ENCODE measurements at places on chromosomes 5 and 9. TPM values are rescaled to one million over a fixed set of nuclear protein-coding genes. Genes with fewer than 3 reads are reported as not detected.

GRCh38 chr9:79812099-79812498, 240.3 kb downstream of the TLE4 start:
- H3K4me1 ChIP-seq: no peaks in the 10 kb centered on the region
- no peak for DNase-seq
- no peaks in the 10 kb centered on the region for H3K36me3 ChIP-seq
- H3K4me3 ChIP-seq: no peak overlapping the region
- H3K27ac ChIP-seq: no peak overlapping the region
- H3K27me3 ChIP-seq: no peaks in the 10 kb centered on the region

GRCh38 chr5:10654566-10654965, 90.7 kb downstream of the ANKRD33B start:
- no peak for DNase-seq
- no peak overlapping the region for H3K4me3 ChIP-seq
- H3K36me3 ChIP-seq: no peaks in the 10 kb centered on the region

- no peak overlapping the region for H3K27ac ChIP-seq
- no peaks in the 10 kb centered on the region for H3K36me3 ChIP-seq
- no peaks in the 10 kb centered on the region for H3K4me1 ChIP-seq
- no peaks in the 10 kb centered on the region for H3K27me3 ChIP-seq
- DNase-seq: no peak
These were observed 821.2 kb downstream of the PTPRD start for GRCh38 chr9:9791611-9792010.

GRCh38 chr9:105828171-105828570, 133.8 kb downstream of the TMEM38B start:
- H3K4me3 ChIP-seq: no peak overlapping the region
- H3K36me3 ChIP-seq: no peaks in the 10 kb centered on the region
- no peaks in the 10 kb centered on the region for H3K27me3 ChIP-seq
- DNase-seq: no peak

The OR1L1 gene
- total RNA-seq: not detected

The CDX1 gene
- total RNA-seq: 0.29 TPM

DNA sequence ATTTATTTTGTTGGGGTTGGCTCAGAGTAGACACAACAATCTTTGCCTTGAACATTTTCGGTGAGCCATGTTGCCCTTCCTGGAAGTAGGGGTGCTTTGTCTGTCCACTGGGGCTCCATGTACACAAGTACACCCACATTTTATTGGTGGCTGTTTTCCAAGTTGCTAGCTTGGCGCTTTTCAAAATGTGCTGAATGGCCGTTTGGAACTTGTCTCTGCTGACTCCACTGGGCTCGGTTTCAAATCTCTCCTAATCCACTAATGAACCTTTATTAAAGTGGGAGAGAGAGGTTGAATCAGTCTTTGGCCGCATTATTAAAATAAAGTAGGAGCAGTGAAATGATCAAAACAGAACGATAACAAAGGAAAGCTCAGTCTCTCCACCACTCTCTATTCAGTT, 64.6 kb upstream of the TAF11L2 start:
- no peaks in the 10 kb centered on the region for H3K36me3 ChIP-seq
- H3K4me1 ChIP-seq: no peaks in the 10 kb centered on the region
- no peaks in the 10 kb centered on the region for H3K27me3 ChIP-seq
- no peak for DNase-seq
- no peak overlapping the region for H3K4me3 ChIP-seq

The GADD45G gene
- 5.4 TPM for total RNA-seq

DNA sequence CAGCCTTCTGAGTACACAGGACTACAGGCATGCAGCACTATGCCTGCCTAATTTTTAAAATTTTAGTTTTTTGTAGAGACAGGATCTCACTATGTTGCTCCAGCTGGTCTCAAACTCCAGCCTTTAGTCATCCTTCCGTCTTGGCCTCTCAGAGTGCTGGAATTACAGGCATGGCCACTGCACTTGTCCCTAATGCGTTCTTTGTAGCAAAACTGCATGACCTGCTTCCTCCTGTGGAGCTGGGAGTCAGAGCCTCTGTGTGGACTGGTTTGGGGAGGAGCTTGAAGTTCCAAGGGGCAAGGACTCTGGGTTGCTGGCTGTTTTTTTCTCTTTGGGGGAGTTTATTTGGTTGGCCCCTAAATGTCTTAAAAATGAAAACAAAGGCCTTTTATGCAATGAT, 22.7 kb upstream of the ANKRD34B start:
- no peak for DNase-seq
- H3K27me3 ChIP-seq: no peaks in the 10 kb centered on the region
- H3K27ac ChIP-seq: no peak overlapping the region
- no peaks in the 10 kb centered on the region for H3K4me1 ChIP-seq

DNA sequence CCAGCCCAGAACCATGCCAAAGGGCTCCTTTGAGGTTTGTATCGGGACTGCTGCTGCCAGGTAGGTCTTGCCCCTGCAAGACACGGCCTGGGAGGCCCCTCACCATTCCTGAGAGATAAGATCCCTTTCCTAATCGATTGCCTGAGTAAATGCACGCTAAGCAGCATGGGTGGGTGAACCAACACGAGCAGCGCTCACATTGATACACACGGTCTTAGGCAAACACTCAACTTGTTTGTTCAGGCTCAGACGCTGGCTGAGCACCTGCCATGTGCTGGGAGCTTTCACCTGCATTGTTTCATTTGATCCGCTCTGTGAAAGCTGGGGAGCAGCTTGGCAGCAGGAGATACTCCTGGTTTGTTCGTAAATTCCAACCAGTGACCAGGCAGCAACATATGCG, 76.9 kb upstream of the NEURL1B start:
- no peak overlapping the region for H3K4me3 ChIP-seq
- no peaks in the 10 kb centered on the region for H3K27me3 ChIP-seq
- no peaks in the 10 kb centered on the region for H3K36me3 ChIP-seq
- peak; percentile 61 for DNase-seq
- peaks cover 13% of the 10 kb centered on the region for H3K4me1 ChIP-seq

GRCh38 chr9:136978073-136978864, 965 bp downstream of the PTGDS start:
- no peak for DNase-seq
- no peaks in the 10 kb centered on the region for H3K27me3 ChIP-seq
- H3K27ac ChIP-seq: no peak overlapping the region
- H3K36me3 ChIP-seq: no peaks in the 10 kb centered on the region
- no peak overlapping the region for H3K4me3 ChIP-seq

GRCh38 chr9:113673726-113674125, 202.4 kb upstream of the ZNF618 start:
- no peak overlapping the region for H3K27ac ChIP-seq
- no peak for DNase-seq
- no peaks in the 10 kb centered on the region for H3K36me3 ChIP-seq
- H3K27me3 ChIP-seq: no peaks in the 10 kb centered on the region
- no peaks in the 10 kb centered on the region for H3K4me1 ChIP-seq

DNA sequence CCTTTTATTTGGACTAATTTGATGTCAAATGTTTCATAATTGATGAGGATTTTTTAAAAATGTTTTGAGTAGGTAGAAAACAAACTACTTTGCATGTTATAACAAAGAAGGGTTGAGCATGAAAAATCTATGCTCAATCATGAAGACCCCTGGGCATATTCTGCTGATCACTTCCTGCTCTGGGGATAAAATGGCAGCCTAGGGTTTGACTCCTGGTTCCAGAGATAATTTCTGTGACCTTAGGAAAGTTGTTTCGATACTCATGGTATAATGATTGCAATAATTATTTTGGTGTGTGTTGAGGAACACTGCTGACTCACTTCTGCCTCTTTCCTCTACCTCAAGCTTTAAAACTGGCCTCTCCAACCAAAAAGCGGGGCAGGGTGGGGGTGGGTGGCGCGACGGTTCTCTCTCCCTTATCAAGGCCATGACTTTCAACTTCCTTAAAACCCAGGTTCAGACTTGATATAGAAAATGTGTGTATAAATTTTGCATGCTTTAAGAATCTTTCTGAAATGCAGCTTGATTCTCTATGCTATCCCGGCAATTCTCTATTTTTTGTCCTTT, 6.0 kb upstream of the PIP5K1B start:
- H3K27me3 ChIP-seq: no peaks in the 10 kb centered on the region
- no peaks in the 10 kb centered on the region for H3K36me3 ChIP-seq
- no peaks in the 10 kb centered on the region for H3K4me1 ChIP-seq
- no peak overlapping the region for H3K4me3 ChIP-seq
- DNase-seq: no peak

- no peak for DNase-seq
- no peak overlapping the region for H3K4me3 ChIP-seq
- H3K36me3 ChIP-seq: no peaks in the 10 kb centered on the region
- H3K4me1 ChIP-seq: no peaks in the 10 kb centered on the region
- no peak overlapping the region for H3K27ac ChIP-seq
These were observed 19.3 kb upstream of the CAMSAP1 start for GRCh38 chr9:135926402-135927194.

The SKP2 gene
- 192 TPM for total RNA-seq

GRCh38 chr5:93582677-93583438, at the start of gene NR2F1:
TSS of gene NR2F1 (plus strand) at chr5:93583222. CDS start at chr5:93585024, 1,802 bp downstream.
- peak within 1 kb of the TSS; percentile 31 for H3K4me3 ChIP-seq
- peak; percentile 66 for DNase-seq
- H3K4me1 ChIP-seq: no peaks in the 10 kb centered on the region
- H3K27me3 ChIP-seq: 0 out of 2 replicates have a peak, but pooled peaks cover 1% of the 10 kb centered on the region

DNA sequence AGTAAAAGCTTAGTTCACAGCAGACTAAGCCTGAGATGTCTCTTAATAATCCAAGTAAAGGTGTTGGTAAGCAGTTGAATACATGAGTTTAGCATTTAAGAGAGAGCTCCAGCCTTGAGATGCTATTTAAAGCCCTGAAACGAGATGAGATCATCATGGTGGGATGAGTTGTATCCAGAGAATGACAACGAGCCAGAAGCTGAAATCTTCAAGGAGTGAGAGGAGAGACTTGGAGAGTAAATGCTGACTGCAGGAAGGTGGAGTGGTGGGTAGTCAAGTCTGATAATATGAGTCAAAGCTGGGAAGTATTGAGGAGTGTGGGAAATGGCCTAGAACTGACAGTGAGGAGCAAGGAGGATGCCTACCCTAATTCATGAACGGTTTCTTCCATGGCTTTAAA, 53.7 kb downstream of the PLAC8L1 start:
- H3K4me1 ChIP-seq: peaks cover 17% of the 10 kb centered on the region
- H3K27ac ChIP-seq: no peak overlapping the region
- no peaks in the 10 kb centered on the region for H3K27me3 ChIP-seq
- peaks cover 7% of the 10 kb centered on the region for H3K36me3 ChIP-seq

The SPAG8 gene
- 0.29 TPM for total RNA-seq

DNA sequence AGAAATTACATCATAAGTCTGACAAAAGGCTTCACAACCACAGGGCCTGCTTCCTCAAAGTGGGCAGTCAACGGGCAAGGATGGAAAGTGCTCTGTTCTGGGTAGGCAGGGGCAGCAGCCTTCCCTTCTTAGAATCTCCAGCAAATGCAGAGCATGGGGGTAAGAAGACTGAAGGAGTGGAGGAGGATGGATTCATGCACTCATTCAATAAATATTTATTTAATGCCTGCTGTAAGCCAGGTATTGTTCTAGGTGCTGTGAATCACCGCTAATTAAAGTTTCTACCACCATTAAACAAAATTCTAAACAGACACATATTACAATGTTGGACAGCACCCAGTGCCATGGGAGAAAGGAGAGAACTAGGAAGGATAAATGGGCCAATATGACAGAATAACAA, 195.6 kb downstream of the ELAVL2 start:
- no peak overlapping the region for H3K27ac ChIP-seq
- H3K4me3 ChIP-seq: no peak overlapping the region
- no peaks in the 10 kb centered on the region for H3K27me3 ChIP-seq
- DNase-seq: no peak
- no peaks in the 10 kb centered on the region for H3K4me1 ChIP-seq

DNA sequence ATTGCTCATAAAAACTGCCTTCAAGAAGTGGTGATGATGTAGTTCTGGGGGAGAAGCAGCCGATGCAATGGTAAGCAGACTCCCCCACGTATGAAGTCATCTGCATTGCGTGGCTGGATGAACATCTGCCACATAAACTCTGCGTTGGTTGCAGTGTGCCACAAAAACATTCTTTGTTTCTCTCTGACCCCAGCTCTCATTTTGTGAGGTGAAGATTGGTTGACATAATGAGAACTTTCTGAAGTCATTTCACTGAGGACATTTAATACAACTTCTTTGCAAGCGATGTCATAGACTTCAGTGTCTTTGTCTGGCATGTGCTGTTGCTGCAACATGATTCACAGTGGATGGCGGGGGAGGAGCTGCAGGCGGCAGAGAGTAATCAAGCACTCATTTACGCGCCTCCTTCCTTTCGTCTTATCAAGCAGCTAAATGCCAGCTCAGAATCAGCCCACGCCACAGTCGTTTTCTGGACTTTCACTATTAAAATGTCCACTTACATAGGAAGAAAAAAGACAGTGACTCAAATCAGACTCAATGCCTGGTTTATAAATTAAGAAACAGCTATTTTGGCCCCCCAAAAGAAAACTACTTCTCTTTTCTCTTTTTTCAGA, 91.5 kb upstream of the NFIL3 start:
- no peak overlapping the region for H3K4me3 ChIP-seq
- no peaks in the 10 kb centered on the region for H3K27me3 ChIP-seq
- no peak overlapping the region for H3K27ac ChIP-seq
- no peaks in the 10 kb centered on the region for H3K4me1 ChIP-seq

- H3K36me3 ChIP-seq: no peaks in the 10 kb centered on the region
- H3K4me3 ChIP-seq: no peak overlapping the region
- no peaks in the 10 kb centered on the region for H3K27me3 ChIP-seq
- no peak for DNase-seq
- no peak overlapping the region for H3K27ac ChIP-seq
- no peaks in the 10 kb centered on the region for H3K4me1 ChIP-seq
These were observed 406.0 kb upstream of the KLF4 start for GRCh38 chr9:107895501-107896001.

- DNase-seq: no peak
- no peaks in the 10 kb centered on the region for H3K27me3 ChIP-seq
- no peak overlapping the region for H3K27ac ChIP-seq
- H3K4me3 ChIP-seq: no peak overlapping the region
These were observed 93.1 kb downstream of the MED27 start for GRCh38 chr9:131986576-131986975.

GRCh38 chr9:22240619-22241018, 206.0 kb upstream of the DMRTA1 start:
- no peak overlapping the region for H3K4me3 ChIP-seq
- no peaks in the 10 kb centered on the region for H3K36me3 ChIP-seq
- no peaks in the 10 kb centered on the region for H3K27me3 ChIP-seq
- H3K27ac ChIP-seq: no peak overlapping the region
- no peak for DNase-seq
- H3K4me1 ChIP-seq: peaks cover 20% of the 10 kb centered on the region

DNA sequence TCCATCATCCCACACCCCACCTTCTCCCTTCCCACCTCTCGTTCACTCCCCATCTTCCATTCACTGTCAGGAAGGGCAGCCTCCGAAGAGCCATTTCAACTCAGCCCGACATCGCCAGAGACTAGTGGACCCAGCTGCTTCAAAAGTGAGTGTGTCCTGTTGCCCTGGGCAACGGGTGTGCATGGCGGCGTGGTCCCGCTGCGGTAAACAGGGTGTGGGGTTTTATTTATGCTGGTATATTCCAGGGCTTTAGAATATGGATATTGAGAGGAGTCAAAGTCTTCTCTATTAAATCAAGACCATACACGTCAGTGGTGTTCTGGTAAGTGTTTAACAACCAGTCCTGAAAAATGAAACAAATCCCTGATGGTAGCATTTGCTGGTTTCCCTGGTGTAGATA, 274.5 kb downstream of the MAST4 start:
- no peak for DNase-seq
- no peaks in the 10 kb centered on the region for H3K27me3 ChIP-seq
- H3K36me3 ChIP-seq: no peaks in the 10 kb centered on the region
- no peak overlapping the region for H3K4me3 ChIP-seq
- peaks cover 20% of the 10 kb centered on the region for H3K4me1 ChIP-seq
- no peak overlapping the region for H3K27ac ChIP-seq

Data from Caco-2 (cell line).